Nucleus accumbens (tissue), 56 donors: ENCODE measurements at places on chromosomes 5 and 9.

DNA sequence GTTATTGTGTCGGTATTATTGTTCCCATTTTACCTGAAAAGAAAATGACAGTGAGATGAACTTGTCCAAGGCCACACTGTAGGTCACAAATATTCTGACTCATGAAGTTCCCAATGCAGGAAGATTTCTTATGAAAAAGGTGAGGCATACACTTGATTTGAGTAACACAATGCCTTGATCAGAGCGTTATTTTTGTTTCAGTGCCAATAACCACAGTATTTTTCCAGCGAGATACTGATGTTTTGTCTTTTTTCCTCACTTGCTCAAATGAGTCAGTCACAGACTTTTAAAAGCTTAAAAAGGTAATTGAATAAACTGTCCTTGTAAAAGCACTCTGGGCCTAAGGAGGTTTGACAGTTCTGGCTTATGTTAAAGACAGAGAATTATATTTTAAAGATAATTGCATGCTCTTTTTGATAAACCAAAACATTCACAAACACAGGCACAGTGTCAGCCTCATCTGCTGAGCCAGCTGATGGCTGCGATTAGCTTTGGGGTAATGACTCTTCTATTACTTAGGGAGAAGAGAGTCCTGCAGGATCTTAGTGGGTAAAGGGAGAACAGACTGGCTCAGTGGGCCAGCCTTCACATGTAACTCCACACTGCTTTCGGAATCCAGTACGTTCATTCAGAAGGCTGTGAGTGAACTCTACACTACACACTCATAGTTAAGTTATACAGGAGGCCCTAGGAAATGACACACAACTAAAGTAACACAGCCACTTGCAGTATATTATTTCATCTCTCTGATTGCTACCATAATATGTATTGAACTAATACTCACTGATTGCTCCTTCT lies 165.5 kb upstream of the CD180 start:
- no peak for DNase-seq

- no peak for DNase-seq
These were observed 19.3 kb upstream of the STRBP start for GRCh38 chr9:123287639-123288038.

DNA sequence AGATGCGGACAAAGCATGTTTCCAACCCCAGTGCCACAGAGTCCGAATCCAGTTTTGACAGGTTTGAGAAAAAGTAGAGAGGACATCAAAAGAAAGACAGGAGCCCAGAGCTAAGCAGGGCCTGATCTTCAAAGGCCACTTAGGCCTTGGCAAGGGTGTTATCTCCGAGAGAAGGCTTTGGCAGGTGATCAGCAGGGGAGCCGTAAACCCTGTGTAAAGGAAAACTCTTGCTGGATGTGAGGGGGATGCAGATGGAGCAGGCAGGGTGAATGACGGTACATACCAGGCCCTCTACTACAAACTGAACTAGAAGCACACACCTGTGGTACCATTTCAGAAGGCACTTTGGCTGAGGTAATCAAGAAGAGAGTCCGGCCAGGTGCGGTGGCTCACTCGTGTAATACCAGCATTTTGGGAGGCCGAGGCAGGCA lies 1.4 kb upstream of the HNRNPH1 start:
- no peak for DNase-seq

- DNase-seq: no peak
These were observed 198.7 kb downstream of the TARS1 start for GRCh38 chr5:33639474-33639873.

DNA sequence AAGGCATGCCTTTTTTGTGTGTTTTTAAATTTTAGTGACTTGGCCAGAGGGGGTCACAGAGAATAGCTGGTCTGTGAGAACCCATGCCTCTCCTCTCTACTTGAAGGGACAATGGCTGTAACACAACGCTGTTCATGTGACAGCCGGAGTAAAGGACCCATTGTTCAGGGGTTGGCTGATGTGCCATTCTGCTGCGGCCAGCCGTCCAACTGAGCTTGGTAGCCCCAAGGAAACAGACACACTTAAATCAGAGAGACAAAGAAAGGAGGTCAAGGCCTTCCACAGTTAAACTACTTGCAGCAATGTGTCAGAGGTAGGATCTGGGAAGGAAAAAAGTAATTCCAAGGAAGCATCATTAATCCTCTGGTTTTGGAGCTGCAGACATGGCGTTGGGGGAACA lies 8.1 kb downstream of the MEGF10 start:
- DNase-seq: peak; percentile 86

GRCh38 chr9:129221233-129221632 lies 43.2 kb upstream of the IER5L start:
- no peak for DNase-seq

- no peak for DNase-seq
These were observed 83.7 kb upstream of the TMED7 start for GRCh38 chr5:115709585-115709984.

DNA sequence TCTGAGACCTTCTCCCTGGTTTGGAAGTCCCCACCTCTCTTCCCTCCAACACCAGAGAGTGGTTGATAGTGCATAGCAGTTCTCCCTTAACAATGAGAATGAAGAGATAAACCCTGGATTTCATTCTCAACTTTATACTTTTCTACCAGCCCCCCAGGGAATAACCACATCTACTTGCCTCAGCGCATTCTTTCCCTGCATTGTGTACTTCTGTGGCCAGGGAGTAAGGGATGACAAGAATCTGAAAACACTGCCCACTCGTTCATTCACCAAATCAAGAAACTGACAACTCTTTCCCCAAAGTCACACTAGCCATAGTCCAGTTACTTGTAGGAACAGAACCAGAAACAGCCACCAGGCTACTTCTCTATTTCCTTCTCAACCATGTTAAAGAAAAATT lies 46.0 kb upstream of the SPIN1 start:
- no peak for DNase-seq

GRCh38 chr9:86966852-86967511 lies 19.7 kb upstream of the GAS1 start:
- DNase-seq: no peak
